ENCODE measurements at places on chromosomes 16 and 17. TPM values are rescaled to one million over a fixed set of nuclear protein-coding genes. Genes with fewer than 3 reads are reported as not detected.

GRCh38 chr16:87407511-87408112, 15.5 kb downstream of the MAP1LC3B start:
- no peak for DNase-seq

Gene PIEZO1
- 68.3 TPM for total RNA-seq

Gene CLEC16A
- total RNA-seq = 15.4 TPM

- no peak for DNase-seq
Observed at GRCh38 chr17:48637323-48638260, 11.4 kb upstream of the HOXB9 start.

DNA sequence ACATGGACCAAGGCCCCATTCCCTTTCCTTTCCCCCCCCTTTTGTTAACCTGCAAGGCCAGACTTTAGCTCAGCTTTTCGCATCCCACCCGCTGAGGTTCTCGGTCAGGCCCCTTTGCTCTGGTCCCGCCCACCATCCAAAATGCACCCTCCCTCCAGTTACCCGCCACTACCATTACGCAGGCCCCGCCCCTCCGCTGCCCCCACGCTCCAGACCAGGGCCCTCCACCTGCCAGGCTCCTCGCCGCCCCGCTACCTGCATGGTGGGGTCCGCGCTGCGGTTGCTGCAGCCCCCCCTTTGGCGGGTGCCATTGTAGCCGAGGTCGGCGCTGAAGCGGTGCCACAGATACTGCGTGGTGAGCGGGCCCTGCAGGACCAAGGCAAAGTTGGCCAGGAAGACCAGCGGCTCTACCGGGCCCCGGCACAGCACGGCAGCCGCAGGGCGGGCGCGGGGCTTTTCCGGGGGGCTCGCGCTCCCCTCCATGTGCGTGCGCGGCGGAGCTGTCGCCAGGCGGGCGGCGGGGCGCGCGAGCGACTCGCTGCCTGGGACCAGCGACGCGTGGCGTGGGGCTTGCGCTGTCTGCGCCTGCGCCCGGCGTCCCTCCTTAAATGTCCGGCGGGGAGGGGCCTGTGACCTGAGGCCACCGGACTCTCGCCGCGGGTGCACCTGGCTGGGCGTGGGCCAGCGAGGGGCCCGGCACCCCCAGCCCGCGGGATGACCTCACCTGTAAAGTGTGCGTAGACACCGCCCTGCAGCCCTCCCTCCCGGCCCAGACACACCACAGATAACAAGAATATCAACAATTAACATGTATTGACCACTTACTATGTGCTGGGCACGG, at the start of gene SLC46A1:
Gene SLC46A1, minus strand, starts transcription at position 581 of the 841 bp plus-strand sequence. Its CDS starts 98 bp downstream, at position 483.
- peak; percentile 80 for DNase-seq

DNA sequence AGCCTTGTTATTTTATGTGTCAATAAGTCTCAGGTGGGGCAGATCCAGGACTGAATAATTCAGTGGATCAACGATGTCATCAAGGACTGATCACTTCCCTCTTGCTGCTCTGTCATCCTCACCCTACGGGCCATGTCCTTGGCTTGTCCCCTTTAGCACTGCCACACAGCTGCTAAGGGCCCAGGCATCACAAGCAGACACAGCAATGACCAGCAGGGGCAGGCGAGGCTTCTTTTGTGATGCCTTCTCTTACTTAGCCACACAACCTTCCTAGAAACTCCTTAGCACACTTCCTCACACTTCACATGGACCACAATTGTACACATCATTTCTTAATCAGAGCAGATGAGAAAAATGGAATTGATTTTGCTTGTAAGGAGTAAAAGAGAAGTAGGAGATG, 356.3 kb upstream of the SOX9 start:
- peak; percentile 72 for DNase-seq

Gene SCIMP
- not detected for total RNA-seq
